ENCODE measurements at places on chromosomes 5 and 9.
A peak's percentile ranks its signal among the peaks of the same experiment; 100 is the strongest.

- DNase-seq = no peak
Measured at GRCh38 chr9:121598965-121599871, 52.2 kb upstream of the DAB2IP start.

- DNase-seq = no peak
Measured at GRCh38 chr5:37539459-37539858, 160.3 kb downstream of the WDR70 start.

- no peak for DNase-seq
Measured at GRCh38 chr5:93598091-93599000, 15.3 kb downstream of the NR2F1 start.

DNA sequence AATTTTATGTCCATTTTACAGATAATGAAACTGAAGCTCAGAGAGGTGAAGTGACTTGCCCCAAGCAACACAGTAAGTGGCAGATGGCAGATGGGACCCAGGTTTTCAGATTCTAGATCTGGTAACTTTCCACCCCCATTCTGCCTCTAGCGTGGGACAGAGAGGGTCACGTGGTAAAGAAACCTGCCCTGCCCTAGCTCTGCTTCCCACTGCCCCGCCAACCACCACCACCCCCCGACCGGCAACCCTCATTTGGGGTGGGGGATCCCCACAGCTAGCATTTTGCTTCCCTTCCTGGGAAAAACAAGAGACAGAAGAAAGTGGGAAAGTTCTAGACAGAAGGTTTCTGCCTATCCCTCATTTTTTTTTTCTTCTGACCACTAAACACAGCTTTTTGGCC, 172.5 kb downstream of the ACTL7B start:
- DNase-seq = no peak

DNA sequence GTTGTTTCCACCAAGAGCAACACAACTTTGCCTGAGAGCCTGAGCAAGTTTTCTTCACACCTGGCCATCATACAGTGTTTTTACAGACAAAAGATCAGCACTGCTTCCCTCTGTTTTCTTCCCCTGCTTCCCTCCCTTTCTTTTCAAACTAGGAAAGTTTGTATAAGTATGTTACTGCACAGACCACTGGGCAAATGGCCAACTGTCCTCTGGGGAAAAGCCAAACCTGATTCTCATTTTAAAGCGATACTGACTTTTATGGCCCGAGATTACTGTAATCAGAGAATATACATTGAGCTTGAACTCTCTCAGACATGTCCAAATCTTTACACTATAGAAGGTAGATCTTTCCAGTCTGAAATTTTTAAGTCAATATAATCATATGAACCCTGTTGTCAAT, 415.0 kb downstream of the NFIB start:
- no peak for DNase-seq

DNA sequence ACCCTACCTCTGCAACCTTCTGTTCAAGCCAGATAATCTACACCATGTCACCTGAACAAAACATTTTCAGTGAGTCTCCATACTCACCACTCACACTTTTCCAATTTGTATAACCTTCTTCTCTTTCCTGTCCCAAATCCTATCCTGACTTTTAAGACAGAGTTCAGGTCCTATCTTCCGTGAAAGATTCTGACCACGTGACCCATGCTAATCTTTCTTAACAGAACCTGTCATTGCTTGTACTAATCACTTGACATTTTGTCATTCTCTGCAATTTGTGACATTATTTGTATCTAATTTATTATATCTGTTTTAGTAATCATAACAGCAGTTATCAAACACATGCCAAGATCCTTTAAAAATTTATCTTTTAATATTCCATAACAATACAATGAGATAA, 132.5 kb upstream of the PRLR start:
- DNase-seq = no peak

DNA sequence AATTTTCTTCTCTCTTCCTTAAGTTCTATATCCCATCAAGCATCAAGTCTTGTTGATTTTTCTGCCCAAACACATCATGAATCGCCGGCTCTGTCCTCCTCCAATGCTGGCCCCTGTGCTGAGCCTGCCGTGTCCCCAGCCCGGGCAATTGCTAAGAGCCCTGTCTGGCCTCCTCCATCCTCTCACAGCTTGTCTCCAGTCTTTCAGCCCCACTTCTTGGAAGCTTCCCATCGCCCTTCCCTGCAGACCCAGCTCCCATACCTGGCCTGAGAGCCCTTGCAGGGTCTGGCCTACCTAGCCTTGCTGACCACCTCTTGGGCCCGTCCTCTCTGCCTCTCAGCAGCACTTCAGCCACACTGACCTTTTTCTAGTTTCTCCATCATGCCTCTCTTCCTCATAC, 61.9 kb downstream of the COL15A1 start:
- no peak for DNase-seq

- DNase-seq = no peak
Measured at GRCh38 chr5:167888393-167888792, 403.1 kb upstream of the WWC1 start.

GRCh38 chr5:170363671-170364070, 25.5 kb downstream of the KCNMB1 start:
- no peak for DNase-seq

DNA sequence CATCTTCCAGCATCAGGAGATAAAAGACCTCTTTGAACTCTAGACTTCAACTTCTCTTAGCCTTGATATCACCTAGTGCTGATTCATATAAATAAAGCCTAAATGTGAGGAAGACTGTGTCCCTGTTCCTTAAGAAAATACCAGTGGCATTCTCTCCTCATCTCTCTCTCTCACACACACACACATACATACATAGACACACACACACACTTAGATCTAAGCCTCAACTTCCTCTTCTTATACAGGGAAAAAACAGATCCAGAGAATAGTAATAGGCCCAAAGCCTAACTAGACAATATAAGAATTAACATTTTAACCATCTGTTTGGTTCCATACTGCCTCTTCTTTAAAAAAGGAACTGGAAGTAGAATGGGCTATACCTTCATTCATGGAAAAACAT, 195.3 kb upstream of the NR4A3 start:
- DNase-seq = no peak

- no peak for DNase-seq
Measured at GRCh38 chr5:144307736-144308135, 137.1 kb downstream of the KCTD16 start.

- no peak for DNase-seq
Measured at GRCh38 chr5:41083306-41083705, 12.2 kb upstream of the MROH2B start.

- no peak for DNase-seq
Measured at GRCh38 chr9:16519001-16519400, 351.5 kb downstream of the BNC2 start.

GRCh38 chr5:135398160-135398854, 724 bp downstream of the MACROH2A1 start:
- peak; percentile 61 for DNase-seq

- DNase-seq = peak; percentile 63
Measured at GRCh38 chr9:99296291-99296951, 74.3 kb downstream of the SEC61B start.

DNA sequence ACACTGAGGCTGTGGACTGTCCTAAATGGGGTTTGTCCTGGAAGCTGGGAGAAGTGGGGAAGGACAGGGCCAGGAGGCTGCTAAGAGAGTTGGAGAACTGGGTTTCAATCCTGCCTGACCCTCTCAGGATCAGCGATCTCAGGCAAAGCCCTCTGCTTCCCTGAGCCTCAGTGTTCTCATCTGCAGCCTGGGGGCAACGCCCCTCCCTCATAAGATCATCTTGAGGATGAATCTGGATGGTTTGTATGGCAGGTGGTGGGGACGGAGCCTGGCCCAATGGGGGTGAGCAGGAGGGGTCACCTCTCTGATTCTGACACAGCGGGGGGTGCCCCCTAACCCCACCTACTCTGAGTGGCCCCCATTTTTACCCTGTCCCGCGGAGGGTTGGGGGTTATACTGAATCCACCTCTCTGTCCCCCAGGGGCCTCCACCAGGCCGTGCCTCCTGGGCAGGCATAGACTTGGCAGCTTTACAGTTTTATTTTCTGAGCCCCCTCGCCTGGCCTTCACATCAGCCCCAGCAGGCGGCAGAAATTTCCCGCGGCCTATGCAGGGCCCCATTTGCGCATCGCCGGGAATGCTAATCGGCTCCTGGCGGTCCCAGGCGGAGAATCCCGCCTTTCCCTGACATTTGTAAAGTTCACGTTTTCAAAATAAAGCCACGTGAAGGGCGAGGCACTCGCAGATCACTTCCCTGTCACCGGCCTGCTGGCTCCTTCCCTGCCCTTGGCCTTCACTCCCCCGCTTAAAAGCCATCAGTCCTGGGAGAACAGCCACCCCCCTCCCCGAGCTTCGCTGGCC, 17.8 kb upstream of the LAMC3 start:
- DNase-seq = no peak

DNA sequence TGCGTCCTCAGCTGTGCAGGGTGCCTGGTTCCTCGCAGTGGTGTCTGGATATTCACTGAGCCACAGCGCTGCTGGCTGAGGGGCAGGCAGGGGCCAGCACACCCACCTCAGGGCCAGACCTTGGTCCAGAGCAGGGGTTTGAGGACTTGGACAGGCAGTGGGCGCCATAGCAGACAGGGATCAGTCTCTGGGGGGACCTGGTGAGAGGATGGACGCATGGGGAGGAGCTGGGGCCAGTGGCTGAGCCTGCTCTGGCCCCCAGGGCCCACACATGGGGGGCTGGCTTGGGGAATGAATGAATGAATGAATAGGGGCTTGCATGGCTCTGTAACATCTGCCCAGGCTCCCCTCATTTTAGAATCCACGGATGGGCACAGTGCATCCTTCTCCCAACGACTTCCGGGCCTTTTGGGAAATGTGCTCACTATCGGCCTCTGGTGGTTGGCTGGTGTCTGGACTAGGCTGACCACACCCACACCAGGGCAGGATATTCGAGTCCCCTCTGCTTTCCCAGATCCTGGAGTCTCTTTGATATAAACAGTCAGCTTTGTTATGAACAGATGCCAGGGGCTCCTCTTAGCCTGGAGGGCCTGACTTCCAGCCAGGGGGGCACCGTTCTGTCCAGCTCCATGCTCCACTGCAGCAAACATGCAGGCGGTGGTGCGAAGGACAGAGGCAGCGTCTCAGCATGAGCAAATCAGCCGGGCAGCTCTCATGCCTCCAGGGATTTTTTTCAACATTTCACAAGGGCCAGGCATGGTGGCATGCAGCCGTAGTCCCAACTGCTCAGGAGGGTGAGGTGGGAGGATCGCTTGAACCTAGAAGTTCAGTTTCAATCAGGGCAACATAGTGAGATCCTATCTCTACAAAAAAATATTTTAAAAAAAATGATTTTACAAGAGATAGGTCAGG, 62.6 kb downstream of the NEK6 start:
- DNase-seq = no peak

- DNase-seq = no peak
Measured at GRCh38 chr9:107749787-107750444, 260.3 kb upstream of the KLF4 start.

- no peak for DNase-seq
Measured at GRCh38 chr9:108108852-108109448, 619.4 kb upstream of the KLF4 start.

GRCh38 chr9:72633966-72634365, 112.6 kb downstream of the TMC1 start:
- peak; percentile 11 for DNase-seq

GRCh38 chr9:6977761-6978160, 220.0 kb downstream of the KDM4C start:
- no peak for DNase-seq

DNA sequence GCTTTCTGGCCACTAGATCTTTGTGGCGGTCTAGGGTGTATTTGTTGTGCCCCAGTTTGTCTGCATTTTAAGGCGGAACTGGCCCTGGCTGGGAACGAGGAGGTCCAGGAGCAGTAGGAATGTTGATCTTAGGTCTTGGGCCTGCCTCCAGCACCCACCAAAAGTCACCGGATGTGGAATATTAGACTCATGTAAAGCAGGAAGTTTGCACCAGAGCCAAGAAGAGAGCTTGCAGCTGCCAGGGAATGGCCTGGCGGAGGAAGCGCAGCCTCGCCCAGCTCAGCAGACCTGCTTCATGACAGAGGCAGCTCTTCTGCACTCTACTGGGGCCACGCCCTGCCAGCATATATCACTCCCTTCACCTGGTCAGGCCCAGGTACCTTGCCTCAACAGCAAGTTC, 3.3 kb downstream of the GPX3 start:
- DNase-seq = no peak

- no peak for DNase-seq
Measured at GRCh38 chr9:977838-978830, 1.7 kb downstream of the DMRT3 start.

DNA sequence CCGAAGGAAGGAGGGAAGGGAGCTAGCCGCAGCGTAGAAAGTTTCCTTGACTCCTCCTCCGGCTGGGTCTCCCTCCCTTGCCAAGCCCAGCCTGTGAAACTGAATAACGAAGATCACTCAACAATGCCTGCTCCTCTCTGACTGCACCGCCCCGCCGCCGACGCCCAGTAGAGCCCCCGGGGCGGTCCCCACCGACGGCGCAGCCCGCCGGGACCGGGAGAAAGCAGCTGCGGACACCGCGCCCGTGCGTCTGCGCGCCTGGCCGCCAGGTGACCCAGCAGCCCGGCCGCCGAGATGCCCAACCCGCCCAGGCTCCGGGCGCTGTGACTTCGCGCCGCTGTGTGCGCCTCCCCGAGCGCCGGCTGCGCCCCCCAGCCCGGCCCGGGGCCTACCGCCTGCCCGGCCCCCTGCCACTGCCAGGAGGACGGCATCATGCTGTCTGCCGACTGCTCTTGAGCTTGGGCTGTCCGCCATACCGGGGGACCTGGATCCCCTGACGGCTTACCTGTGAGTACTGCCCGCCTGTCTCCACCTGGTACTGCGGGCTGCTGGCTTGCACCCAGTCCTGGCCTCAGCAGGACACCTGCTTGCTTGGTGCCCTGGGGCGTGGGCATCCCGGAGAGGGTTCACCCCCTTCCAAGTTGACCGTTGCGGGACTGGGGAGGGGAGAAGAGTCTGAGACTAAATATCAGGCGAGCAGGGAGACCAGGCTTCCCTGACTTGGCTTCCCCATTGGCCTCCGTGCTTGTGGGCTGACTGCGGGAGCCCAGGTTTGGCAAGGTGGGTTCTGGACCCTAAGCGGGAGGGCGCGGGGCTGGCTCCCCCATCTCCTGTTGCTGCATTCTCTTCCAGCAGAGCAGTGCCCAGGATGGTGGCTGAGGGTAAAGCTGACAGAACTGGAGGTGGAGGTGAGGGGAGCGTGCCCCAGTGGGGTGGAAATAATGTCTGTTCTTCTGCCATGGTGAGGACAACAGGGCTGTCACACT, 26.2 kb upstream of the SPTLC1 start:
- no peak for DNase-seq

- no peak for DNase-seq
Measured at GRCh38 chr5:137594717-137595116, 95.6 kb upstream of the SPOCK1 start.

GRCh38 chr5:145797336-145797735, 37.8 kb downstream of the PRELID2 start:
- DNase-seq = no peak

DNA sequence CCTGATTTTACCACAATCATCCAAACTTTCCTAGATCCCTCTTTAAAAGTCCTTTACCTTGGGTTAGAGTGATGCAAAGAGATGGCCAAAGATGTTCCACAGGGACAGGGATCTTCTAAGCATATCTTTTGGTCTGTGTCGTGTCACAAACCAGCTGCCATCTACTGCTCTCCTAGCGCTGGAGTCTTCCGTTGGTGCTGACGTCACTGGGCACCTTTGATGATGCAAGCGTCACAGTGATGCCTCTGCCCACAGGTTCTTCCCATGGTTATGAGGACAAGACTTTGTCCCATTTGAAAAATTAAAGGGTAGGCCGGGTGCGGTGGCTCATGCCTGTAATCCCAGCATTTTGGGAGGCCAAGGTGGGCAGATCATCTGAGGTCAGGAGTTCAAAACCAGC, 1.7 kb upstream of the GLT6D1 start:
- DNase-seq = no peak

All from GM06990 (cell line).